ENCODE measurements at places on chromosomes 7 and 10.

GRCh38 chr10:64112701-64113355 is 591.6 kb downstream of the REEP3 start:
- DNase-seq, result no peak

DNA sequence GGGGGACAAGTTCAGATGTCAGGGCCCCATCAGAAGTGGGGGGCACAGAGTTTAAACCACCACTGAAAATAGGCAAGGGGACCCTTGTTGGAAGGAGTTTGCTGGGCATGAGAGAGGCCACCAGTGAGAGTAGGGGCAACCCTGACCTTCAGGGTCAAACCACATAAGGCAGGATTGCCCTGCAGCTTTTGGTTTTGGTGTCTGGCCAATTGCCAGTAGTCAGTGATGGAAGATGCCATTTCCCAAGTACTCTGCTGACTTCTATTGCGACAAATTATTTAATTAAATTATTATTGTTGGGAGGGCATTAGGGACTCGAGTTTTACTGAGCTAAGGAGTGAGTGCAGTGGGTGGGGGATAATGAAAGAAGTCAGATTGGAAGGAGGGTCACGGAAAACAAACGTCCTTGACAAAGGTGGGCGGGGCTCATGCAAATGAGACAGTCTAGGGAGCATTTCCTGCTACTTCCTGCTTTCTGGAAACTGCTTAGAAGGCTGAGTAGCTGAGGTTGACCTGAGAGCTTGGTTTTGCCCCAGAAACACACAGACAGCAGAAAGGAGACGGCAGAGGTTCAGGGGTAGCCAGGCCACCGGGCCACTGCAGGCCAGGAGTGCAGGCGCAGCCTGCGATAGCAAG is 74.2 kb upstream of the ANLN start:
- DNase-seq, result no peak

GRCh38 chr7:141649865-141650634 is 51.9 kb downstream of the DENND11 start:
- DNase-seq, result no peak

- no peak for DNase-seq
Observed at GRCh38 chr7:155338632-155339320, 41.1 kb downstream of the INSIG1 start.

DNA sequence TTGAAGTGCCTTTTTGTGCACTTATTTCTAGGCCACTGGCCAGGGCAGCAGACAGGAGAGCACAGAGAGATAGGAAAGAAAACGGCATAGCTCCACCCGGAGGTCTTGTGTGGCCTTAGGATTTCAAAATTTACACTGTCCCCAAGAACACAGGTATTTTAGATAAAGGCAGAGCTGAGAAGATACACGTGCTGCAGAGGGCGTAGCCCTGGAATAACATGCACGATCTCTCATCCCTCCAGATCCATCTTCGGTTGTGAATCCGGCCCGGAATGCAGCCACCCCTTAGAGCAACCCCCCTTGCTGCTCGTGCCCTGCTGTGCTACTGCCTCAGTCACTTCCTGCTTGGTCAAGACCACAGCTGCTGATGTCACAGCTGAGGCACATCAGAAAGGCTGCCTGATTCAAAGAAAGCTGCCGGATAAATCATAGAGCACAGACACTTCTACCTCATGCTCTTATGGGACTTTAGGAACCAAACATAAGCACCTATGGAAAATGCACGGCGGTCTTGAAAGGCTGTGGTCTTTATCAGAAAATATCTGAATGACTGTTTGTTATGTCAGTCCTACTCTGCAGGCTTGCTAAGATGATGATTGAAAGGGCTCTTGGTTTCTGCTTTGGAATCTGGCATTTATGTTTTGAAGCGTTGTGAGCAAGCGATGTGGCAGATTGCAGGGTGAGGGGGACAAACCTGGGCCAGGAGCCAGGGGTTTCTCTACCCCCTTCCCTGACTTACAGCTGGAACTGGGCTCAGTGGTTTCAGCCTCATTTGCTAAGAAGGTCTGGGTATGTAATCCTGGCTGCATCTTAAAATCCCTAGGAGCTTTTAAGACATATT is 152.0 kb downstream of the SVIL start:
- peak; percentile 33 for DNase-seq

- no peak for DNase-seq
Observed at GRCh38 chr7:117889611-117890010, 16.4 kb upstream of the CTTNBP2 start.

- no peak for DNase-seq
Observed at GRCh38 chr7:151679071-151679708, 159.5 kb upstream of the RHEB start.

GRCh38 chr10:69501657-69502056 is 50.4 kb downstream of the TSPAN15 start:
- no peak for DNase-seq

GRCh38 chr10:71458387-71458786 is 61.7 kb downstream of the CDH23 start:
- DNase-seq, result no peak

- no peak for DNase-seq
Observed at GRCh38 chr7:132458729-132459128, 117.5 kb downstream of the PLXNA4 start.

DNA sequence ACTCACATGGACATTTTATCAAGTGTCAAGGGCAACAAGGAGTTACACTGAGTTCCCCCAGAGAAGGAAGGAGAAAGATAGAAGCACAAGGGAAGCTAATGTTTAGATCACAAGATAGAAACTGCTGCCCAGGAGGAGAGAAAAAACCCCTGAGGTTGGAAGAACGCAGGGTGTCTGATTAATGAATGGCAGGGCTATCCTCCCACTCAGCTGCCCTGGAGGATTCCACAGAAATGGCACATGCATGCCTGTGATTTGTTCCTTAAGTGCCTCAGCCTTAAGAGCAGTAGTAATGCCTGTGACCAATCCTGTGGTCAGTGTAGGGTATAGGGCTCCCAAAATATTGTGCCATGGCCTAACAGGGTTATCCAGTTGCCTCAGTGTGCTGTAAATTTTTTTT is 20.2 kb downstream of the DNAJB9 start:
- DNase-seq, result no peak

DNA sequence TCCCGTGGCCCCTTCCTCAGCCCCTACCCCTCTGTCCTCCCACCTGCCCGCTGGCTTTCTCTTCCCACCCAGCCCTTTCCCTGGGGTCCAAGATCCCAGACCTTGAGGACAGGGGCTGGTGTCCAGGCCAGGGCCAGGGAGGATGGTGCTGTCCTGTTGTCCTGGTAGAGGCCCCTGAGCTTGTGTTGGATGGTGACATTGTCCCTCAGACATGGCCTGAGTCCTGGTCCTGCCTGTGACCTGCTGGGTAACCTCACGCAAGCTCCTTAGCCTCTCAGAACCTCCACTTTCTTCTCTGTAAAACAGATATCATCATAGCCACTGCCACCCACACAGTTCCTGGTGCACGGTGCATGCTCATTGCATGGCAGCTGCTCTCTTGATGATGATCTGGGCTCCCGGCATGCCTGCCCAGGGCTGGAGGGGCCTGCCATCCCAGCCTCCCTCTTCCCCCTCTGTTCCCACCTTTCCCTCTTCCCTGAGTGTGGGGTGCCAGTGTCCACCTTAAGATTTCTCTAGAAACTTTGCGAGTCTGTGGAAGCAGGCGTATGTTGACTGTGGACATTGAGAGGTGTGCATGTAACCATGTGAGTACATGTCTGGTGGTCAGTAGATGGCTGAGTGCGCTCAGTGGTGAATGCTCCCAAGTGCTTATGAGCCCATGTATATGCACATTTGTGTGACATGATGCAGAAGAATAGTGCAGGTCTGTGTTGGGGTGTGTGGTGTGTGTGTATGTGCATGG is 60.4 kb downstream of the NEURL1 start:
- DNase-seq, result no peak

- DNase-seq, result no peak
Observed at GRCh38 chr10:19921300-19922140, 105.3 kb downstream of the PLXDC2 start.

DNA sequence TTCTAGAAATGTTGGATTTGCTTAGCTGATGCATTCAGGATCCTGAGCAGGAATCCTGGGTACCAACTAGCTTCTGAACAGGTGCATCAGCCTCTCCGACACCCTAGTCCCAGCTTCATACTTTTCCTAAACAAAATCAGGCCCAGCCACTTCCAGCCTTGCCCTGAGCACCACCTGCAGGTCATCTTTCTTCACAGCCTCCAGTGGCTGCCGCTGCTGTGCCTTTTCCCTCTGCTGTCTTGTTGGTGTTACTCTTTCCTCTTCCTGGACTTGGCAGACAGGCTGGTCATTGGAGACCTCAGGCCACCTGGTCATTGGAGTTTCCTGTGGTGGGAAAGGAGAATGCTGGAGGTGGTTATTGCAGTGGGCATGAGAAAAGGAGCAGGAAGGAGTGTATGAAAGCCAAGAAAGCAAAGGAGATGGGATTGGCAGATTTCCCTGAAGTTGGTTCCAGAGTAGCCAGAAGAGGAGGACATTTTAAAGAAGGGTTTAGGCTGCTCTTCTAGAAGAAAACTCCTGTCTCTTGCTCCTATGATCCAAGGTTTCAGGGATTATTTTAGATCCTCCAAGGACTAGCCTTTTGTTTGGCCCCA is 48.2 kb upstream of the NFKB2 start:
- no peak for DNase-seq

DNA sequence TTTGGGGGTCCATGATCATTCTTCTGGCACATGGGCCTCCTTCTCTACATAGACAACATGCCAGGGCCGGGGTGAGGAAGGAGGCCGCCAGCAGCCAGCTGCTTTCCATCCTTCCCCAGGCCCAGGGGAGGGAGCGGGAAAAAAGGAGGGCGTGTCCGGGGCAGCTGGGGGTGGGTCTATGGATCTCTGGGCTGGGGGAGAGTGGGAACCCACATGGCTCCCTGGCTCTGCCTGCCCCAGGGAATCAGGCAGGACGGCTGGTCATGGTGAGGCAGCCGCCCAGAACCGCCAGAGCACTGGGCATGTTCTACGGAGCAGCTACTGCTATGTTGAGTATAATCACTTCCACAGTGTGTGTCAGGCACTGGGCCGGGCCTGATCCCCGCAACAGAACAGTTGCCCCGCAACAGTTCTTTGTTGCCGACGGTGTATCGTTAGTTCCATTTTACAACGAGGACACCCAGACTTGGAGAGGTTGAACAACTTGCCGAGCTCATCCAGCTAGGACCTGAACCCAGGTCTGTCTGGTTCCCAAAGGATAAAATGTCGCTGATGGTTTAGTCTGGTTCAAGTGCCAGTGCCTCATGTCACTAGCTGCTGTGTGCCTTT is 6.4 kb upstream of the IRF5 start:
- no peak for DNase-seq

DNA sequence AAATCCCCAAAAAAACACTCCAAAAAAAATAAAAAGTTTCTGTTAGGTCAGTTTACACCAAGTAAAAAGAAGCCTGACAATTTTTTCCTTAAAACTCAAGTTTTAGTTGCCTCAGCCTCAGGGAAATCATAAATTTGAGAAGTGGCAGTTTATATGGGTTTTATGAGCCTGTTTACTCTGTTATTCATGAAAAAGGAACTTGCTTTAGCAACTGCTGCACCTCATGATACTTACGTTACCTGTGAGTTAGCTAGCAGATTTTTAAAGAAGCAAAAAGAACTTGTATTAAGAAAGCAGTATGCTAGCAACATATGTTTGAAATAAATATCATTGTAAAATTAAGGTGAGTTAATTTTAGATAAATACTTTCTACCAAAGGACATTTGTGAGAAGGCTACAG is 1264.5 kb upstream of the PHF14 start:
- DNase-seq, result no peak

- DNase-seq, result no peak
Observed at GRCh38 chr7:20834656-20835055, 48.0 kb upstream of the SP8 start.

GRCh38 chr7:7351832-7352231 is 169.5 kb downstream of the C1GALT1 start:
- peak; percentile 63 for DNase-seq

DNA sequence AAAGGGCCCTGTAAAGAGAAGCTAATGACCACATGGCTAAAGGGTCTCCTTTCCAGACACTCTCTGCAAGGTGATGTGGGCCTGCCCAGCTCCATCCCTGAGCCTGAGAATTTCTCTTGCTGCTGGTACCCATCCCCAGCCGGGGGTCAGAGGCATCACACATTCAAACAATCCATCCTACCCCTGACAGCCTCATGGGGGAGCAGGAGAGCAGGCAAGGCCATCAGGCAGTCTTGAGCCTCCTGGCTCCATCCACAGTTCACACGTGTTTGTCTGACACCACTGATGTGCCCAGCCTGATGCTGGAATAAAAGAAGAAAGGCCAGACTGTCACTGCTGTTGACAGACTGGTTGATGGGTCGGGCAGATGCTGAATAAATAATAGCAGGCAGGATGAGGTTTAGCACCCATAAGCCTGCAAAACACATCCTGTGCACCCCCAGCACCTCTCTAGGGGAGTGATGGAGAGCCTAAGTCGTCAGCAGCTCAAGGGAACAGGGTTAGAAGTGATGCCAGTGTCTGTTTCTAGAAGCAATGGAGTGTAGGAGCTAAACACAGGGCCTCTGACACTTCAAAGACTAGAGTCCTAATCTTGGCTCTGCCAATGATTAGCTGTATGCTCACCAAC is 43.5 kb downstream of the TLL2 start:
- DNase-seq, result no peak

DNA sequence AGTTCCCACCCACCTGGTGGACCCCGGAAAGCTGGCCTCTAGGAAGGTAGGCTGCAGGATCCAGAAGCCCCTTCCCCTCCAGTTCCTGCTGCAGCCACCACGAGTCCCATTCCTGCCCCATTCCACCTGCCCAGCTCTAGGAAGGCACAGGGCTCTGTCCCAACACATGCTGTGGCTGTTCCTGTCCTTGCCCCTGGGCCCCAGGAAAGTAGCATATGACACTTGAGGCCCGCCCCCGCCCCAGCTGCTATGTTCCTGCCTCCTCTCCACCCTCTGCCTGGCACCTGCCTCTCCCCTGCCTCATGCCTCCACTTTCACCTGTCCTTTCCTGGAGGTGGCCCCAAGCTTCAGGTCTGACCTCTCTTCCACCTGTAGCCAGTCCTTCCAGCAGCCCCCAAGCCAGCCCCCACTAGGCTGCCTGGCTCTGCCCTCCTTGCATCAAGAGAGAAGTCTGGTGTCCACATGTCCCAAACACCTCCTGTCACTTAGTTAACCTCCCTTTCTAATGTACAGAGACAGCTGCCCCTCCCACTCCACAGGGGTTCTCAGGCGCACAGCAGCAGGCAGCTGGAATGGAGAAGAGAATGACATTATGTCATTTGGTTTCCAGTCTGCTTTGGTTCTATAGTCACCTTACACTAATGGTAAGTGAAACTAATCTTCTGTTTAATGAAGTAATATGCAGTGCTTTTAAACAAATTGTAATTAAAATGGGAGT is 22.7 kb downstream of the YKT6 start:
- no peak for DNase-seq

DNA sequence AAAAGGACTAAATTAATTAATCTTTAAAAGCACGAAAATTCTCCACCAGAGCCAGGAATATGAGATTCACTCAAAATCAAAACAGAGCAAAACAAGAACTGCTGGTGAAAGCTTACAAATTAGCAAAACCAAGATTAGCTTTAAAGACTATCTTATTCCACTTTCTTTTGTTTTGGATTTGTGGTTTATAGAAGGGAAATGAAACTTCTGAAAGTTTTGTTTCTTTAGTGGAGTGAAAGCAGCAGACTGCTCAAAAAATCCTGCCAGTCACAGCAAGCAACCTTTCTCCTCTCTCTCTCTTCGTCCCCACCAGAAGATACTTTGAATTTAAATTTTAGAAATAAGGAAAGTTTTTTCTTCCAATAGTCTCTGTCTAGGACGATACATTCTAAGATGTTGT is 7.8 kb downstream of the ACTA2 start:
- no peak for DNase-seq
